ENCODE measurements at places on chromosomes 6 and 20.

DNA sequence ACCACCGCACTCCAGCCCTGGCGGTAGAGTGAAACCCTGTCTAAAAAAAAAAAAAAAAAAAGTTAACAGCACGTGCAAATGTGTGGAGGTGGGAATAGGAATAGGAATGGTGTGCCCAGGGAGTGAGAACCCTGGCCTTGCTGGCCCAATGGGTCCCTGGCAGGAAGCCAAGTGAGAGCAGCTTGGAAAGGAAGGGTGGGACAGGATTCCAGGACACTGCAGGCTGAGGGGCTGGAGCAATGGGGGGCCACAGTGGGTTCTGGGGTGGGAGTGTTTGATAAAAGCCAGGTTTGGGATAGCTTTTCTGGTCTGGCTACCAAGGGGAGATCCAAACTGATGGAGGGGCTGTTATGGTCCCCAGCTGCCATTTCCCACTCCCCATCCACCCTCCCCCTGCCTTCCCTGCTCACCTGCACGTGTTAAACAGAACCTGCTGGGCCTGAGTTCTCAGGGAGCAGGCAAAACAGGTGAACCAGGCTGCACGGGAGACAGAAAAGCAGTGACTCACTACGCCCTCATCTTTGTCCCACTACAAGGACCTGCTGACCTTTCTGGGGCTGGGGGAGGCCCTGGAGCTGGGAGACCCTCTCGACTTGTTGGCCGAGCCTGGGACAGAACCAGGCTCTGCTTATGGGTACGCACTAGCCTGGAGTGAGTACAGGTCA is 3.3 kb downstream of the SUN5 start:
- no peak for DNase-seq

- DNase-seq: peak; percentile 33
Measured at GRCh38 chr20:16434062-16434664, 139.1 kb downstream of the KIF16B start.

DNA sequence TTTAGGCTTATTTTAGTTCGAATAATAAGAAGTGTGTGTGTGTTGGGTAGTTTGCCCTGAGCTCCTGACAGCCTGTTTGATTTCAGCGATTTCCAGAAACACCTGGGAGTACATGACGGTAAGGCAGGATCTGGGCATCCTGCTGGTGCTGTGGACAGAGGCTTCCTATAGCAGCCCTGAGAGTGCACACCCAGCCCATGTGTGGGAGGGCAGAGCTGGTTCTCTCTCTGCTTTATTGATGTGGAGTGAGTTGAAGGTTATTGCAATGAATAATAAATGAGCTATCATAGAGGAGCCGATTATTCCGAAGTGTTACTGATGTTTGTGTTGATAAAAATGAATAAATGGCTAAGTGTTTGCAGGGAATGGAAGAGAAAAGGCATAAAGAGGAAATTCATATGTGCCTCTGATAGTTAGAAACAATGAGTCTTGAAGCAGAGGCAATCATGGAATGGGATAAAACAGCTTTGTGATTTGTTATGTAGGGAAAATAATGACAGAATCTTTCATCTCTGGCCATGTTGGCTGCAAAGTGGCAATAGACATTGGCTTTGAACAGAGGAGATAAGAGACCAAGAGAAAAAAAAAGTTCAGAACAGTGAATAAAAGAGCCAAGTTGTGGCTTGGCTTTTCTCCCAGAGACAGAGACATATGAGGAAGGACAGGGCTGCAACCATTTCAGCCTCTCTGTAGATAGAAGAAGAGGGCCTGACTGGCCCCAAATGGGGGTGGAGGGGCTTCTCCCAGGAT is 166.2 kb upstream of the CHD6 start:
- DNase-seq: no peak

DNA sequence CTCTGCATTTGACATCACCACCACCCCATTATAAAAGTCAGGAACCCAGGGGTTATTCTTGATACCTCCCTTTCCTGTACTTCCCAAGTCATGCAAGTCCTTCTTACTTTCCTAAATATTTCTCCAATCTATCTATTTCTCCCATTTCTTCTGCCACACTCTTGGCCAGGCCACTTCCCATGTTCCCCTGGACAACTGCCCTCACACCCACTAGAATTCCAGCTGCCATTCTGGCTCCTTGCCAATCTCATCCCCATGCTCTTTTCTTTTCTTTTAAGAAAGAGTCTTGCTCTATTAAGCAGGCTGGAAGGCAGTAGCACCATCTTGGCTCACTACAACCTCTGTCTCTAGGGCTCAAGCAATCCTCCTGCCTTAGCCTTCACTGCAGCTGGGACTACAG is 15.2 kb downstream of the DEFB132 start:
- DNase-seq: no peak

DNA sequence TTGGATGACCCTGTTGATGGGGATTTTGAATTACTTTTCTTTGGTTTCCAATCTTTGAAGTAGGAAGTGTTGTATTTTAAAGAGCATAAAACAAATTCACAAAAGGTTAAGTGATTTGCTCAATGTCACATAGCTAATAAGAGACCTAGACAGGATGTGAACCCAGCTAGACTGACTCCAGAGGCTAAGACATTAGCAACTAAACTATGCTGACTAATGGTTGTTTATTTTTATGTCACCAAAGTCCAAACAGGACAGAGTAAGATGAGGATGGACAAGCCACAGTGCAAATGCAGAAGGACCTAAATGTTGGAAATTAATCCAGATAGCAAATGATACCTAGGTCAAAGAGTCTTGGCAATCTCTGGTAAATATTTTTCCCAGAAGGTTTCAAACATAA is 38.0 kb downstream of the OGFRL1 start:
- DNase-seq: no peak

GRCh38 chr6:139146317-139146726 is 11.4 kb downstream of the HECA start:
- DNase-seq: no peak

- DNase-seq: no peak
Measured at GRCh38 chr6:152980656-152981055, 2.2 kb downstream of the FBXO5 start.

GRCh38 chr20:5511930-5512329 is 195.2 kb upstream of the PROKR2 start:
- no peak for DNase-seq

Data from GM20000 (cell line).